Gastrocnemius medialis (tissue), 4 donors: ENCODE measurements at places on chromosomes 4 and X.

DNA sequence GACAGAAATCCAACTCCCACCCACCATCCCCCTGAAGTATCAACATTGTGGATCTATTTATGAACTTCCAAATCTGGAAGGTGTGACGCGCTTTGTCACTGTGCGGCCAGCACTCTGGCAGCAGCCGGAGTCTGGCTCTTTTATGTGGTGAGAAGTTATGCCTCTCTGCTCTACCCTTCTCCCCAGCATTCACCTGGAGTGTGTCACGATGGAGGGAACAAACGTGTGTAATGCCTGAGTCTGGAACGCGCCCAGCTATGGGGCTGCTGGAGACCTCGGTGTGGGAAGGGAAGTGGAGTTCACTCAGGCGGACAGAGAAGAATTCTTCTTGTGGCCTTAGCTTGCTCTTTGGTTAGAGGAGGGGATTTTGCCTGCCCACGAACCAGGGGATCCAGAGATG, 222.1 kb upstream of the RPL34 start:
- no peak for DNase-seq

DNA sequence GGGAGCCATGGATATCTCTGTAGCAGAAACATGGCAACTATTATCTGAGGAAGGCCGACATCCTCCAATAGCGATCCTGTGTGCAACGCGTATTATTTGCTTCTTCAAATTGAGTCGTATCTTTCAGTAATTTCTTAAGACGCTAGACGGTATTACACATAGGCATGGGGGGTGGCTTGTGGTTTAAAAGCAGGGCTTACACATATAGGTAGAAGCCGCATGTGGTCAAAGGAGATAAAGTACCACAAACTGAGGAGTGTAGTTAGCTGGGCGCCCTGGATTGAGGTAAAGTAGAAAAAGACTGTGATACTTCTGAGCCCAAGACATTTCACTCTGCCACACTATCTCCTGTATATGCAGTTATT, 94.6 kb downstream of the SORBS2 start:
- no peak for DNase-seq

GRCh38 chr4:5500165-5500564, 208.2 kb downstream of the EVC2 start:
- no peak for DNase-seq

- peak; percentile 17 for DNase-seq
Observed at GRCh38 chrX:39242187-39242586, 440.9 kb downstream of the MID1IP1 start.

DNA sequence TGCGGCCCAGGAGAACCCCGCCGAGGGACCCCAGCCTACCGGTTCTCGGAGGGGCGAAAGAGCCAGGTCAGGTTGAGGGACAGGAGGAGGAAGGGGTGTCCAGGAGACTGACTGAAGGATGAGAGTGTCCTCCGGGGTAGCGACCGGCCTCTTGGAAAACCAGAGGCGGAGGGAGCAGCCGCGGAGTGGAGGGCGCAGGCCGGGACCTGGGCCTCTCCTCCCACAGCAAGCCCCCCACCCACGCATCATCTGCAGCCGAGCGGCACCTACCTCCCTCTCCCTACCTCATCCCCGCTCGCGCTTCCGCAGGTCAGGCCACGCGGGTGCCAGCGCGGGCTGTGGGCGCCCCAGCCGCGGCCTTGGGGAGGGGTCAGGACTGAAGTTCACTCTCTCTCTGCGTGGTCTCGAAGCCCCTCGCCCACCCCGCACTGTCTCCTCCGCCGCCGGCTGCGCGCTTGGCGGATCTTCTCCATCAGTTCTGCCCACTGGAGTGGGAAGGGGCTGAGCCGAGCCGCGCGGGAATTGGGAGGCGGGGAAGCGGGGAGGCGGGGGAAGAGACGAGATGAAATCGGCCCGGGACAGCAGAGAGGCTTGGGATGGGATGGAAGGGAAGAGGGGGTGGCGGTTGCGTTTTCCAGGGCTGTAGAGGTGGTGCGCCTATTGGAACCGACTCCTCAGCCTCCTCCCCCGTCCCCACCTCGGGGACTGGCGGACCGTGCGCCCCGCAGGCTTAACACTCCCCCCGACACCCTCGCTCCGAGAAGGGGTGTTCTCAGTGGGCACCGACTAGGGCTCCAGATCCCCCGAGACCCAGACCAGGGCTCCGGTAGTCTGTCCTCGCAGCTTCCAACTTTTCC, 1.8 kb downstream of the NLGN4X start:
- DNase-seq, result no peak
